Stimulated activated CD8-positive, alpha-beta memory T cell treated with anti-CD3 and anti-CD28 coated beads, Interleukin-2, amount 100 ng/mL, for 1 hour (primary cell): ENCODE measurements at places on chromosomes 7 and 10.

DNA sequence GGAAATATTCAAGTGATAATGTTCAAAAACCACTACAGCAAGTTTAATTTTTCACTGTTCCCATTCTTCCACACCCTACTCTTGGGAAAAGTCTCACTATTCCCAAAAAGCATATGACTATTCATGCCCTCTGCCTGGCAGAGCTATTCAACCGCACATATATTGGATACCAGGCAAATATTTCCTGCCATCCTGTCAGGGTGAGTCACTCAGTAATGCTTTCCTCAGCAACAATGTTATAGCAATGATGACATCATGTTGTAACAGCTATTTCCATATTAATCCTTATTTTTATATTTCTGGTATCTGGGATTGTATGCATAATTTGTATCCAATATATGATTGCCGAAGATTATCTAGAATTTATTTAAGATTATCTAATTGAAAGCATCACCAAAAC lies 114.0 kb upstream of the PLXDC2 start:
- no peak for DNase-seq

GRCh38 chr7:40777730-40778312 lies 643.0 kb downstream of the SUGCT start:
- DNase-seq: no peak

- DNase-seq: no peak
Observed at GRCh38 chr7:155001756-155002410, 1.0 kb downstream of the PAXIP1 start.

DNA sequence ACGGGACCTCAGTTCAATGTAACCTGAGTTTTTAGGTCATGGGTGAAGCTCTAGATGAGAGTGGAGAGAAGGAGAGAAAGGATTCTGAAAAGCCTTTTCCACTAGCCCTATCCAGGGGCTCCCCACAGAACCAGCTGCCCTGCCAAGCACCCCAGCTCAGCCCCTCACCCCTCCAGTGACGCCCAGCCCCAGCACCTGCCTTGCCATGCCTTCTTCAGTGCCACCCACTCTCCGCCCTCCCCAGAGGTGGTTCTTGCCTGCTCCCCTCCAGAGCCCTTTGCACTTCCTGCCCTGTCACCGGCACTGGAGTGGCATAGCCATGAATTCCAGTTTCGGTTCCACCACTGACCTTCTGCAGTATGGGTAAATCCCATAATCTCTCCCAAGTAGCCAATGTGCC lies 70.1 kb downstream of the PCGF5 start:
- DNase-seq: no peak
